Effector CD8-positive, alpha-beta T cell (primary cell): ENCODE measurements at places on chromosomes 5 and 9.

- DNase-seq: no peak
Measured at GRCh38 chr5:178057839-178058238, 55.5 kb upstream of the N4BP3 start.

DNA sequence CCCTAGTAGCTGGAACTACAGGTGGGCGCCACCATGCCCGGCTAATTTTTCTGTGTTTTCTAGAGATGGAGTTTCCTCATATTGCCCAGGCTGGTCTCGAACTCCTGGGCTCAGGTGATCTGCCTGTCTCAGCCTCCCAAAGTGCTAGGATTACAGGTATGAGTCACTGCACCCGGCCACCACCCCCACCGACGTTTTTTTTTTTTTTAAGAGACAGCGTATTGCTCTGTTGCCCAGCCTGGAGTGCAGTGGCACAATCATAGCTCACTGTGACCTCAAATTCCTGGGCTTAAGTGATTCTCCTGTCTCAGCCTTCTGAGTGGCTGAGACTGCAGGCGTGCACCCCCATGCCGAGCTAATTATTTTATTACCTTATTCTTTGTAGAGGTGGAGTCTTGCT is 38.2 kb downstream of the WDR70 start:
- DNase-seq: no peak

GRCh38 chr9:130244548-130245165 is 20.9 kb upstream of the HMCN2 start:
- no peak for DNase-seq

DNA sequence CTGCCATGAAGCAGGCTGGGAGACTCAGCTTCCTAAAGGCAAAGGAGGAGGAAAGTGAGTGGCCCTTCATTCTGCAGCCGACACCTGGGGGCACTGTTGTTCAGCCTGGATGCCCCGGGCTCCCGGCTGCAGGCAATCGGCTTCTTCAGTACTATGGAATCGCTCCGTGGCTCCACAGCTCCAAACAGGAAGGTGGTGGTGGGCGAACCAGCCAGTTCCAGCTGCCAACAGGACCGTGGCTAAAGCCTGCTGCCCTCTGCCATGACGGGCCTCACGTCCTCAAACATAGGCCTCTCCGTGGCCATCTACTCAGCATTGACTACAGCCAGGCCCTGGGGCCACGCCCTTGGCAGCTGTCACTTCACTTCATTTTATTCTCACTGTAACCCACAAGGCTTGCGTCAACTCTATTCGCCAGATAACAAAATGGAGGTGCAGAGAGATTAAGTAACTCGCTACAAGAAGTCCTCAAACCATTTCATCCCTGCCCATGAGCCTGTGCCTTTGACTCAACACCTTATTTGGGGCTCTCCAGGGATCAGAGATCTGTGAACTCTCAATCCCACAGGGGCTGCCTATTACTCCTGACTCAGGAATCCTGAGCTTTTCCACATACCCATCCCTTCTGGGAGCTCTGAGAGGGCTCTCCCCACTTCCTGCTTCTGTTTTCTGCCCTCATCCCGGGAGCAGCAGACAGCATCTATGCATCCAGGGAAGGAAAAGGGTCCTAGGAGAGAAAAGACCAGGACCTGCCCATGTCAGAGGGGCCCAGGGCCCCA is 38.0 kb downstream of the PAX5 start:
- peak; percentile 17 for DNase-seq

- no peak for DNase-seq
Measured at GRCh38 chr9:8643896-8644295, 844.3 kb upstream of the DMAC1 start.
